Pons (tissue), 1 donor: ENCODE measurements at places on chromosomes 1 and 21.
A peak's percentile ranks its signal among the peaks of the same experiment; 100 is the strongest.

DNA sequence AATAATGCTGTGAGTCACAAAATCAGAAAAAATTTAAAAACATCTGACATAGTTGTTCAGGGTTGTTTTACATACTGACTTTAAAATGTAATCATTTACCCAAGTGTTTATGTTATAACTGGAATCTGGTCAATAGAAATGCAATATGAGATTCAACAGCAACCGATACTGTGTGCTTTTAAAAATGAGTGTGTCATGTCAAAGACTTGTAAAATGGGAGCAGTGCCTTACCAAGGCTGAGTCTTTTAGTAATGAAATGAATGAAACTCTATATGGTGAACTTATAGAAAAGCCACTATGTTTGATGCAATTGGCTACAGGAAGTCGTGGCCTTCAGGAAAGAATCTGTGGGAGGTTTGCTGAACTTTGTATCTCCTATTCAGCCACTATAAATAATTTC is 570.2 kb downstream of the DPYD start:
- no peak for DNase-seq

DNA sequence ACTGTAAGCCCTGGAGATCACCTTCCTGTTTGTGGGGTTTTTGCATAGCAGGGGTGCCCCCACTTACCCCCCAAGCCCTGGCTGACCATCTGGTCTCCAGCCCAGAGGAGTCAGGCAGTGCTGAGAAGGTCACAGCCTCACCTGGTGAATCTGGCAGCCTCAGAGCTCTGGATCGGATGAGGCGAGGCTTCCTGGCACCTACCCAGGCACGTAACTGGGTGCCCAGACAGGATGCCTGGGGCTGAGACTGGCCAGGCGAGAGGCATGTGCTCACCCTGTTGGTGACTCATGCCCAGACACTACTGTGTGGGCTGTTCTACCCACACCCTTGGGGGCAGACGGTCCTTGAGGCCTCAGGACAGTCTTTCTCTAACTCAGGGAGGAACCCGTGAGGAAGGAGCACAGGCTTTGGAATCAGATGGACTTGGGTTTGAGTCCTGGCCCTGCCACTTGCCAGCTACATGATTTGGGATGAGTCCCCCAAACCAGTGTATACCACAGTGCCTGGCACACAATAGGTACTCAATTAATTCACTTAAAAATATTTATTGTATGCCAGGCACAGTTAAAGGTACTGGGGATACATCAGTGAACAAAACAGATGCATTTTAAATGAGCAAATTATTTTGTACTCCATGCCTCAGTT is 15.1 kb upstream of the PADI3 start:
- DNase-seq: peak; percentile 83

- DNase-seq: no peak
These were observed 95.0 kb downstream of the SLC30A10 start for GRCh38 chr1:219833214-219833815.

- peak; percentile 41 for DNase-seq
These were observed 7.5 kb upstream of the GATAD2B start for GRCh38 chr1:153929981-153930948.

- DNase-seq: no peak
These were observed 62.3 kb upstream of the FMN2 start for GRCh38 chr1:240029418-240029817.

DNA sequence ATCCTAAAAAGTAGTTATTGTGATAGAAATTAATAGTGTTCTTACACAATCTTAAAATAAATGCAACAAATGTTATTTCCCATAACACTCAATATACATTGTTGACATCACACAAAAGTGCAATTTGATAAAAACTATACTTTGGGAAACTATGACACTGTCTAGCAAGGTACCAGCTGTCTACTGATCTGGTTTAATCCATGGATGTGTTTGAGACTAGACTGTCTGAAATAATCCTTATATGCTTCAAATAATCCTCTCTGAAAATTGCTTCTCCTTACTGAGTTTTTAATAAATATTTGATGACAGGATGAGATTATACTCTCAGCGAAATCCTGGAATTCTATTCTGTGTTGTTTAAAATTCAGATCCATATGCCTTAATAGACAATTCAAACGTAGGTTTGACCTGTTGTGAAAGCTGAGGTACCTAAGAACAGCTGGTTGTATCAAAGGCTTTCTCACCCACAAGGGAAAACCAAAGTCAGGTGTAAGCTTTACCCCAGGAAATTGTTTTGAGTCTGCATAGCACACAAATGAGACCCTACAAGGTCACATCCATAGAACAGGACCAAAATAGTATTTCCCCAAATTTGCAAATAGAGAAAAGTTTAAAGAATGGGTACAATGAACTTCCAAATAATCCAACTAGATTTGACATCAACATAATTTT is 8.8 kb upstream of the GFI1 start:
- no peak for DNase-seq
